ENCODE measurements at places on chromosomes 6 and 20.

DNA sequence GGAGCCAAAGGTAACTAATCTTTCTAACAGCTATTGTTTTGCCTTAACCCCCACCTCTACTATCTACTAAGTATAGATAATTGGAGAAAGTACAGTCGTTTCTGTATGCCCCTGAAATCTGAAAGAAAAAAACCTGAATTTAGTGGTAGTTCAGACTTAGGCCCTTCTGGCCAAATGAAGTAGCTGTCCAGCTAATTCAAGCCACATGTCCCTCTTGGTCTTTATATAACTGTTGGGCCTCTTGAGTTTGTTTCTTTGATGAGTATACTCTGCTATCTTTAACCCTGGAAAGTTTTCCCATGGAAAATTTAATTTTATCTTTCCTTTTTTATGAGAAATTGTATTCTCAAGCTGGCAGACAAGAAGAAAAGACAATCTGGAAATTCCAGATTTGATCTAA is 73.0 kb upstream of the FAM8A1 start:
- no peak for DNase-seq

DNA sequence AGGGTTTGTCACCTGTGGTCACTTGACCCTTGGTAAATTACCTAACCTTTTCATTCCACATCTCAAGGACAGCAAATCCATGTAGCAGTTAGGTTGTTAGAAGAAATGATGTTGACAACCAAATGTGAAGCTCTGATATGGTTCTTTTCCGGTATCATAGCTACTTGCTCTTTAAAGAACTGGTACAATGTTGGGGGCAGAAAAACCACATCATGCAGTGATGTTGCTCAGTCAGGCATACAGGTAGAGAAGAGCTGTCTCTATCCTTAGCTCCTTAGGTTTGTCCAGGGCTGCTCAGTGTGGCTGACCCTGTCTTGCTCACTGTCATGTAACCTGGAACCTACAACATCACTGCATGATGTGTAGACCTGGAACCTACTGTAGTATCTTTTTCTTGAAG is 135.5 kb downstream of the LRRC1 start:
- DNase-seq, result no peak

- peak; percentile 42 for DNase-seq
Measured at GRCh38 chr20:64161356-64162238, 2.7 kb upstream of the MYT1 start.

DNA sequence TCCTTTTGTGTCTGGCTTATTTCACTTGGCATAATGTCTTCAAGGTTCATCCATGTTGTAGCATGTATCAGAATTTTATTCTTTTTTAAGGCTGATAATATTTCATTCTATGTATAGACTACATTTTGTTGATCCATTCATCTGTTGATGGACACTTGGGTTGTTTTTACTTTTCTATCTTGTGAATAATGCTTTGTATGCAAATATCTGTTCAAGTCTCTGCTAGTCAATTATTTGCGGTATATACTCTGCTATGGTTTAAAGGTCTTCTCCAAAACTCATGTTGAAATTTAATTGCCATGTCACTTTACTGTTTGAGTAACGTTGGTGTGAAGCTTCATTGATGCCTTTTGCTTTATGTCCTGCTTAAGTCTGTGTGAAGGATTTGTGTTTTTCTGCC is 27.5 kb downstream of the ECI2 start:
- no peak for DNase-seq

DNA sequence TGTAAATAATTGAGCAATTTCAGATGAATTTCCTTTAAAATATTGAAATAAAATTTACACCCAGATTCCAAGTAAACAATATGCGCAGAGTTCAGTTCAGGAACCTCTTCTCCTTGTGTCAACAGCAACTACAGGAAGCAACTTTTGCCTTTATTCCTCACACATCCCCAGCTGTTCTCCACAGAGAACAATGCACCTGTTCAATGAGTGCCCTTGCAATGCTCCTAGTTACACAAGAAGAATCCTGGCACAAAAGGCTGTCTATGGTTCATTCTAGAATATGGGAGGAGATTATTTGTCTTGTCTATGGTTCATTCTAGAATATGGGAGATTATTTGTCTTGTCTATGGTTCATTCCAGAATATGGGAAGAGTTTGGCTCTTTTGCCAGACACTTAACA is 454.9 kb downstream of the BTBD3 start:
- no peak for DNase-seq

DNA sequence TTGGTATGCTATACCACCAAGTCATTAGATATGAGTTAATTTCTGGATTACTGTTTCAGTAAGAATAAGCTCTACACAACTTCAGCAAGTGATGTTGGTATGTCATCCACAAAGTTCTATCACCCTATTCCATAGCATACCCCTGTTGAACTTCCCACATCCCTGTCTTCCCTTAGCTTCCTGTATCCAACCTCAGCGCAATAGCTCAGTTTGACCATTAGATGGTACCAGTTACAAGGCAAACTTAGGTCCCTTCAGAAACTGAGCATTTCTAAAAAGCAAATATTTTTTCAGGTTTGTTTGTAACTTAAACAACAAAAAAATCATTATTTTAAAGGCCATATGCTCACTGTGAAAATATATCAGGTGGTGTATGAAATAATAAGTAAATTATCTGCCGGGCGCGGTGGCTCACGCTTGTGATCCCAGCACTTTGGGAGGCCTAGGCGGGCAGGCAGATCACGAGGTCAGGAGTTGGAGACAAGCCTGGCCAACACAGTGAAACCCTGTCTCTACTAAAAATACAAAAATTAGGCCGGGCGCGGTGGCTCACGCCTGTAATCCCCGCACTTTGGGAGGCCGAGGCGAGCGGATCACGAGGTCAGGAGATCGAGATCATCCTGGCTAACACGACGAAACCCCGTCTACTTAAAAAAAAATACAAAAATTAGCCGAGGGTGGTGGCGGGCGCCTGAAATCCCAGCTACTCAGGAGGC is 8.8 kb upstream of the MOG start:
- DNase-seq, result peak; percentile 50

- DNase-seq, result no peak
Measured at GRCh38 chr6:135212935-135213334, 31.8 kb downstream of the MYB start.

DNA sequence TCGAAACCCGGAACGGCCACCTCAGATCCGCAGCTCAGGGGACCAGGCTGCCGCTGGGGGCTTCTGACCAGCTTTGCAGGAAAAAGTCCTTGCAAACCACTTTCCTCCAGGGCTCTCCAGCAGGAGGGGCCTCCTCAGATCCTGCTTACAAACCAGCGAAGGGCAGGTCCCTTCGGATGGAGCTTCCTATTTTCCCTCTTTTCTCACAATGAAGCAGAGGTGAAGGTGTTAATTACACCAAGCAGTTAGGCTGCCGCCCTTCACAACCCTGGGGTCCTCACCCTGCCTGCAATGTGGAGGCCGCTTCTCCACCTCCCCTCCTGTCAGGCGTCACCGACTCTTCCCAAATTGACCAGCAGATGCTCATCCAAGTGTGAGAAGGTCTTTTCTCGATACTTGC is 5.7 kb downstream of the ARHGAP40 start:
- DNase-seq, result no peak

DNA sequence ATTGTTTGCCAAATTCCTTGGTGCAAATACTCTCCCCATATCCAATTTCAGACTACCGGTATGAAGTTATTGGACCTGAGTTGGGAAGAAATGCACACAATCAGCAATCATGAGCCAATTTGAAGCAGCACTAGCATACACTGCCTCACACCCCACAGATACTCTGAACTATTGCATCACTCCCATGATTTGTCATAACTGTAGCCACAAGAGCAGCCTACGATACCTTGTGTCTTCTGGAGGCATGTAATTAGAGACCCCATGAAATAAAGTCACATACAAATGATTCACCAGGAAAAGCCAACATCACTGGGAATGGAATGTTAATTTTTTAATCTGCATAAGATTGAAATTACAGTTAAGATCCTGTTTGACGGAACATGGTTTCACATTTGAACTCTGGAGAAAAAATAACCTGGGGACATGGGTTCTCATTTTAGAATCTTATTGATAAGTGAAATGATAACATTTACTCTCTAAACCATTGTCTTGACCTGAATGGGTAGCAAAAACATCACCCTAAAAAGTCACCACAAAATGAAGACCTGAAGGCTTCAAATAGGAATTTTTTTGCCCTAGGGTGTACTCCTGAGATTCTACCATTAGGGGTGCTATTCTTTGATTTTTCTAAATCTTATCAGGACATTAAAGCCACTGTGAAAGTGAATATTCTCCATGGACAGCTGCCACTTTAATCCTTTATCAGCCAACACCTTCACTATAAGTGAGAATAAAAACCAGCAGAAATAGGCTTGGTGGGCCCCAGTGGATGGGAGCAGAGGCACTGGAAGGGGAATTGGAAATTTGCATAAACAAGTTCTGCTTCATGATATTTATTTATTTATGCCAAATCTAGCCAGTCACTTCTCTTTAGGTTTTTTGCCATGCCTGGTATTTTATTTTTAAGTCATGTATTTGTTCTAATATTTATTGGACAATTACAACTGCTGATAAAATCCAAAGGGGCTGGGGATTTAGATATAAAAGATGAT is 34.5 kb upstream of the HBS1L start:
- DNase-seq, result no peak

DNA sequence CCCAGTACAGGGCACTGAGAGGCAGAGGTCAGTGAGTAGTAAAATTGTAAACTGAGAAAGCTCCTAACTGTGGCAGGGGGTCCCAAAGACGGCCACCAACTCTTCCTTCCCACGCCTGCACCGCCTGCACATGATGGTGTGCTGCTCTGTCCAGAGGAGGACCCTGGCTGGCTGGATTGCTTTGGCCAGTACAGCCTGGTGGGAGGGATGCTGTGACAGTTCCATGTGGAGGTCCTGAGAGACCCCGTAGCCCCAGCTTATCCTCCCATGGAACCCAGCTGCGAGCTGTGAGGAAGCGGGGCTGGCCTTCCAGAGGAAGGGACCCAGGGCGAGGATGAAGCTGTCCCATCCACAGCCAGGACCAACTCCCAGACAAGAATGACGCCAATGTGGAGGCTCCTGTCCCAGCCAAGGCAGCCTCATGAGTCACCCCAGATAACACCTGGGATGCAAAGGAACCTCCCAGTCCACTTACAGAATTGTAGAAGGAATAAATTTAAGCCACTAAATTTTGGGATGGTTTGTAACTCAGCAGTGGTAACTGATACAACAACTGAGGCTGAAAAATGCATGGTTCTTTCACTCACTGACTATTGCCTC is 2.0 kb upstream of the ACSS1 start:
- DNase-seq, result no peak

GRCh38 chr6:146183831-146184230 is 155.0 kb downstream of the GRM1 start:
- no peak for DNase-seq

DNA sequence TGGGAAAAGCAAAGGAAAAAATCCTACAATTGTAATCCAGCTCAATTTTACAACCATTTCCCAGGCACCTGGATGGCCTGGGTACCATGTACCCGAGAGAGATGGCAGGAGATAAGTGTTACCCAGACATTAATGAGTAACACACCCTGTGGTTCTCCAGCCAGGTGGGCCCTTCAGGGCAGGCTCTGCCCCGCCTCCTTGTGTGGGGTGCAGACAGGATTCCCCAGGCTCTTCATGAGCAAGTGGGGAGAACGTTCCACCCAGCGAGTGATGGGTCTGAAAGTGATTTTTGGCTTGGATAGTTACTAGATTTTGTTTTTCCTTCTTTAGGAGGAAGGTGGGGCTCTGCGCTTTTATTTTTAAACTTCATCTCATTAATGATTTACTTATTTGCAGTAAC is 243.9 kb downstream of the TAF4 start:
- no peak for DNase-seq

- DNase-seq, result no peak
Measured at GRCh38 chr6:148967541-148967956, 220.7 kb downstream of the UST start.

GRCh38 chr20:1697592-1697991 is 40.0 kb upstream of the SIRPG start:
- no peak for DNase-seq

GRCh38 chr20:25353747-25354705 is 36.6 kb downstream of the ABHD12 start:
- no peak for DNase-seq

DNA sequence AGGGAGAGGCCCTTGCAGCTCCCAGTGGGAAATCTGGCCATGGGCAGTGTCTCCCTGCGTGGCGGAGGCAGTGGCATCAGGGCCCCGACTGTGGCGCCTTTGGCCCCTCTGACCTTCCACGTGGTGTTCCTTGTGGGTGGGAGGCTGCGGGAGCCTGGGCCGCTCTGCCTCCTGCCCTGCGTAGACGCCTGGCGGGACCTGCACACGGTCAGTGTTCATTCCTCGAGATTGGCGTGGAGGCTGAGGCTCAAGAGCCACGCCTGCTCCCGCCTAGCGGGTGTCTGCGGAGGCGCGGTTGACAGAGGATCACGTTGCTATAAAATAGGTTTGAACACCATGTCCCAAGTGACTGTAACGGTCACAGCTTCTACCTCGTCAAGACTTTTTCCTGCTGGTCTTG is 14.0 kb downstream of the COL9A3 start:
- DNase-seq, result no peak

DNA sequence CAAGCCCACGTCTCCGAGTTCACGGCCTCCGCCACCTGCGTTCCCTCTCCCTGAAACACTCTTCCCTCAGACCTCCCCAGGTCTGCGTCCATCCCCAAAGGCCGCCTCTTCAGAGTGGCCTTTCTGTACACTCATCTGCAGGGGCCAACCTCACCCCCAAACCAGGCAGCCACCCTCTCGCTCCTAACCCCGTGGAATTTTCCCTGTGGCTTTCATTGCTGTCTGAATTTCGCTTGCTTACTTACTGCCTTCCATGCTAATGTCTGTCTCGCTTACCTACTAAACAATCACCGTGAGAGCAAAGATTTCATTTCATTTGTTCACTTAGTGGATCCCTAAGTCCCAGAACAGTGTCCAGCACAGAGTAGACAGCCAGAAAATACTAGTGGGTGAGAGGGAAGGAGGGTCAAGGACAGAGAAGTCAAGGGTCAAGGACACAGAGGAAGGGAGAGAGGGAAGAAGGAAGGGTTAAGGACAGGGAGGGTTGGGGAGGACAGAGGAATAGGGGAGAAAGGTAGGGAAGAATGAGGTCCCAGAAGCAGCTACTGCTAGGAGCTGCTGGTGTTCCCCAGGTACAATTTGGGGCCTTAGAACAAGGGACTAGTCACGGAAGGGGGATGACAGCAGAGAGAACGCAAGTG is 114.7 kb downstream of the NFATC2 start:
- no peak for DNase-seq

GRCh38 chr20:2747676-2748235 is 52.7 kb downstream of the CPXM1 start:
- DNase-seq, result no peak

DNA sequence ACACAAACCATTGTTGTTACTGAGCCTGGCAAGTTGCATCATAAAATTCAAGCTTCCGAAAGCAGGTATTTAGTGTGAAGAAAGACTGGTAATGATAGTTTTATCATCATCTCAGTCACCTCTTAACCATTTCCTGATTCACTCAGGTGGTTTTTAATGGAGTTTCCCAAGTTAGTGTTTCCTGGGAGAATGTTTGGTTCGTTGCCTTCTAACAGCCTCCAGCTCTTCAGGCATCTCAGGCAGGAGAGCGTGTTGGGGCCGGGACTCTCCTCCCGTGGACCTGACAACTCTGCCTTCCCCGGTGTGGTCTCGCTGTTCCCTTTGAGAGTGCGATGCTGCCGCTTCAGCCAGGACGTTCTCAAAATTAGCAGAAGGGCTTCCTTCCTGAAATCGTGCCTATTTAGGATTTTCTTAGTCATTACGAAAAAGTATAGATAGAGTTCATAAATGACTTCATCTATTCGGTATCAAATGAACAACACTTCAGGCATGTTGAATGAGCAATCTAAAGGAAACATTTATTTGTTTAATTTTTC is 105.0 kb upstream of the QKI start:
- DNase-seq, result no peak

GRCh38 chr6:74853991-74854390 is 351.9 kb downstream of the COL12A1 start:
- DNase-seq, result no peak

All from WERI-Rb-1 (cell line).